ENCODE measurements at places on chromosomes 2 and 18.

DNA sequence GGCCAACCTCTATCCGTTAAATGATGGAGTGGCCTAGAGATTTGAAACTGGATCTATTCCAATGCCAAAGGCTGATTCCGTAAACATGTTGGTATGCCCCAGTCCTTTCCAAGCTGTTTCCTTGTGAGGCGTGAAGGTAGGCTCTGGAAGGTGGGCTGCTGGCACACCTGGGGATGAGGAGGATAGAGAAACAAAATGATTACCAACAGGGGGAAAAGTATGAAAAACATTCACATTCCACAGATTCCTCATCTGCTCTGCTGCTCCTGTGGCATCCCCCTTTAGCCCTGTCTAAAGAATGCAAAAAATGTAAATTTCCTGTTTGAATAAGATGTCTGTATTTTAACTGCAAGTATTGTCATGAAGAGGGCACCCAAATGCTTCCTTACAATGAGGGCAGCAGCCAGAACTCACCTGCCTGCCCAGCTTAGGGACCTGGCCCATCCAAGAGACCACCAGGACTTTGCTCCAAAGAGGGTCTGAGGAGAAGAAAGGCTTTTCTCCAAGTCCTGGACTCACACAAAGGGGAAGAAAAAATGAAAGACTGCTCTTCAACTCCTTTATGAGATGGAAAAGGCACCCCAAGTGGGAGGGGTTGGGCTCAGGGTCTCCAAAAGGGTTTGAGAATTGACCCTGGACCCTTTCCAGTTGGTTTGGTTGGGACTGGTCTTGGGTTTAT is 132.3 kb upstream of the PELI1 start:
- DNase-seq, result no peak

GRCh38 chr18:65924904-65925303 is 174.1 kb downstream of the CDH7 start:
- DNase-seq, result no peak

GRCh38 chr2:160835166-160835565 is 325.1 kb upstream of the TANK start:
- no peak for DNase-seq

DNA sequence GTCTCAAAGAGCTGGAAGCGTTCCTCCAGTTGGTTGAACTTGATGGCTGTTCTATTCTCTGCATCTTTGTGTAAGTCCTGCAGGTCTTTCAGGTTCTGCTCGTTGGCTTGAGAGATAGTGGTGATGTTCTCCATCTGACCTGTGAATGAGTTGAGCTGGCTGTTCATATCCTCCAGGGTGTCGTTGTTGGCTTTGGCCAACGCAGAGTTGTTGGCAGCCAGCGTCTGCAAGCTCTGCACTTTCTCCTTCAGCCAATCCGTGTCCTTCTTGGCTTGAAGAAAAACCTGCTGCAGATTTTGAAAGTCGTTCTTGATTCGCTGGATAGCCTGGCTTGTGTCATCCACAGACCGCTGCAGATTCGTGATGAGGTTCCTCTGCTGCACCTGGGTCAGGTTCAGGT is 78.8 kb upstream of the THOC1 start:
- DNase-seq, result no peak

DNA sequence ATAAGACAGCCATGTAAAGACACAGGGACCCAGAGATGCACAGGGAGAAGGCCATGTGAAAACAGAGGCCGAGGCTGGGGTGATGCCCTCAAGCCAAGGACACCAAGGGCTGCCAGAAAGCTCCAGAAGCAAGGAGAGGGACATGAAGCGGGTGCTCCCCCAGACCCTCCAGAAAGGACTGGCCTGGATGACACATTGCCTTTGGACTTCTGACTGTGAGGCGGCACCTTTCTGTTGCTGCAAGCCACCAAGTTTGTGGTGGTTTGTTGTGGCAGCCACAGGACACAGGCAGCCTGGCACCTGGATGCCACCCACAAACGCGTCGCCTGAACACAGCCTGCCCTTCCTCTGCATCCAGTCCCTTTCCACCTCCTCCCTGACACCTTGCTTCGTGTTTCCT is 67.1 kb downstream of the RHOB start:
- DNase-seq, result no peak

DNA sequence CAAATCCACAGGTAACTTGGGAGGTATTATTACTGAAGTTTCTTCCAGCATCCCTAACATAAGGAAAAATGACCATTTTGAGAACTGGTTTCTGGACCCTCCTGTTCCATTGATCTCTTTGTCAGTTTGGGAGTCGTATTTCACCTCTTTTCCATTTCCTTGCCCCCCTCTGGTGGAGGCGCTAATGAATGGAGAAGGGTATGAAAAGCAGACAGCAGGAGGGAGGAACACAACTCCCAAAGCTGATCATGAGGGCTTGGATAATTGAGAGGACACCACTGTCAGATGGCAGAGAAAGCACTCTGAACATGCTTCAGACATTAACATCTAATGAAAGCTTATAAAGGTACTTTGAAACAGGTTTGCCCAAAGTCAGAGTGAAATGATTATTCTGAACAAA is 56.6 kb upstream of the TLK1 start:
- no peak for DNase-seq

DNA sequence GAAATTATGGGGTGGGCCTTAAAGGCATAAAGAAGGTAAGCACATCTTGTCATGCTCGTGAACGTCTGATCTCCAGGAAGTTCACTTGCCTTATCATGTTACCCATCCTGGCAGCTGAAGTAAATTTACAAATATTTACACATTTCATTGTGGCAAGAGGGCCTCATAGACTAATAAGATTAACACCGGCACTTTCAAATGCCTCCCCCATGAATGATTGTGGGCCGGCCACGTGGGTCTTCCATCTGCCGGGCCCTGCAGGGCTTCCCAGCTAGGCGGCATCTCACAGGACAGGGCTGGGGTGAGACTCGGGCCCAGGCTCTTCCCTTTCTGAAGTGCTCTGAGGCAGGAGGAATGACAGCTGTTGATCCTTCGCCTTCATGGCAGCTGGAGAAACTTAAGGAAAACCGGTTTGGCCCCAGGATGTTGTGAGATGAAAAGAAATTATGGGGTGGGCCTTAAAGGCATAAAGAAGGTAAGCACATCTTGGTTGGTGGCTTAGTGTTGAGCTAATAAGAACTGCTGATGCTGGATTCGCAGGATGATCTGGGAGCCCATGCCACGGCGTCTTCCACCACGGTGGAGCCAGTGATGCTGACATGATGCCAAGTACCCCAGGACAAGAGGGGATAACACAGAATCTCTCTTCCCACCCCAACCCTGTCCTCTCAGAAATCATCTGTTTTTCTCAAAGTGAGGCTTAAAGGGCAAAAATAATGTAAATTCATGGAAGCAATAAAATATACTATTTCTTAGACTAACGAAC is 176.3 kb downstream of the SEPTIN10 start:
- no peak for DNase-seq

GRCh38 chr2:7394195-7394594 is 477.0 kb downstream of the RNF144A start:
- peak; percentile 9 for DNase-seq

DNA sequence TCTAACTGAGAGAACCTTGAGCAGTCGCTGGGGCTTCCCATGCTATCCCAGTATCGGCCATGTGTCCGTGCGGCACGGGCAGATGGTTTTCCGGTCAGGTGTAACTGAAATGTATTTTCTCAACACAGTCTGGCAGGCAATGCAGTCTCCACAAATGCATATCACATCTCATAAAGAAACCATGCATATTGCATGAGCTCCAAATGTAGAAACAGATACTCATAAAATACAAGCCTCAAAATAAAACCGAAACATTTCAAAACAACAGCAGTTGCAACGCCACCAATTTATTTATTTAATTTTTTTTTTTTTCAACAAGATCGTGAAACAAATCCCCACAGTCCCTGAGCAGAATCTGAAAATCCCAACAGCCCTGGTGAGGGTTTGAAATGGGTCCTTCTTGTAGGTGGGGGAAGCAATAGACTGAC is 299.4 kb downstream of the LPIN1 start:
- DNase-seq, result peak; percentile 69

DNA sequence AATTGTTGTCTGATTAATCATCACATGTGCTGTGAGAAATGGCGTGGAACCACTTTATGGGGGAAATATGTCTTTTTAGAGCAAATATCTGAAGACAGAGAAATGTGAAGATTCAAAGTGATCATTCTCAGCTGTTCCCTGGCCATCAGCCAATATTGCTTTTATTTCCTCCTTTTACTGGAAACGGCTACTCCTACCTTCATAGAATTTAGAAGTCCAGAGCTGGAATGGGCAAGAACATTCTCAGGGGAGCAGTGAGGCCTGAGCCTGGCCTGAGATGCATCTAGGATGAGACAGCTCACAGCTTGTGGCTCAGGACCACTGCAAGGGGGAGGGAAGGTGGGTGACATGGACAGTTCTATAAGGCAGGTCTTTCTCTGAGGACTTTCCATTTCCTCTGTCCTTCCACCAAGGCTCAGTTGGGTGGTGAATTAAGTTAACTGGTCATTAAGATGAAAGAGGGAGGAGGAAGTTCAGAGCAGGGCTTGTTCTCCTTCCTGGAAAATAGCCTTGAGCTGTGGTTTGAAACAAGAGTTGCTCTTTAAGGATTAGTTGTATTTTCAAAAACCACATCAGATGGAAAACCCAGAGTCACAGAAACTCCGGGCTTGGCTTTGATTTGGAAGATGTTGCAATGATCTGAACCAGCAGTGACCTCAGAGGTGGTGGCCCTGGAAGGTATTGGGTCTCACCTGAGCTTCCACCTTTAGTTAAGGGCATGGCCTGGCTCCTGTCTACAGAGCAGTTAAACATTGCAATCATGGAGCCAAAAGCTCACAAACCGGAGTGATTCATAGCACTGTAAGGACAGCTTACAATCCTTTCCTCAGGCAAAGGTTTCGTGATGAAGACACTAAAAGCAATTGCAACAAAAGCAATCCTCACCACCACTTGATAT is 144.3 kb downstream of the VAPA start:
- no peak for DNase-seq

DNA sequence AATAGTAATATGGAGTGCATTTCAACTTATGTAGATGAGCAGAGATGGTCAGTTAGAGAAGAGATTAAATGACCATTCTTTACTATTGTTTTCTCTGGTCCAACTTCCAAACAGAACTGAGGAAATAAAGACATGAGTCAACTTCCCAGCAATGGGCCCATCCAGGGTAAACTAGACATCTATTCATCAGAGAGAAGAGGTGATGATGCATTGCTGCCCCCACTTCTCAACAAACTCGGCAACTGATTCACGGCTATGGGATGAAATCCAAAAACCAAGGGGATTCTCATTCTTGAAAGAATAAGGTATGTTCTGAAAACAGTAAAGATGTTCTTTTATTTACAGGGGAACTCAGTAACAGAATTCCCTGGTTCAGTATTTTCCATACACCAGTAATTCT is 190.7 kb downstream of the RDH14 start:
- DNase-seq, result no peak

GRCh38 chr2:16882706-16883105 is 217.1 kb upstream of the CYRIA start:
- no peak for DNase-seq

- DNase-seq, result no peak
Measured at GRCh38 chr2:149686136-149687051, 98.8 kb upstream of the MMADHC start.

DNA sequence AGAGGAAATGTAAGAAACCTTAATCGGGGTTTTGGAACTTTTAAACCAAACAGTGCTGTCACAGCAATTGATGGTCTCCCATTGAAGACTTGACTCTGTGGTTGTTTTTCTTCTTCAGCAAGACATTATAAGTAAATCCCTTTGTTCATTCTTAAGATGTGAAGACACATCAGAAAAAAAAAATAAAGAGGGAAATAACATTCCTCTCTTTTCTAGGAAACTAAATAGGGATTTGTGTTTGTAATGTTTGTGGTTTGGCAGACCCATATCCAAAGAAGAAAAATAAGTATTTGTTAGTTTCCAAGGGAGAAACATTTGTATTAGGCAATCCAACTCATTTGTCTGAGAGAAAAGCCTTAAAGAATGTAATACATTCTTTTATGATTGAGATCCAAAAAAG is 359.9 kb downstream of the DSC3 start:
- DNase-seq, result no peak
